ENCODE measurements at places on chromosomes 6 and 20.

DNA sequence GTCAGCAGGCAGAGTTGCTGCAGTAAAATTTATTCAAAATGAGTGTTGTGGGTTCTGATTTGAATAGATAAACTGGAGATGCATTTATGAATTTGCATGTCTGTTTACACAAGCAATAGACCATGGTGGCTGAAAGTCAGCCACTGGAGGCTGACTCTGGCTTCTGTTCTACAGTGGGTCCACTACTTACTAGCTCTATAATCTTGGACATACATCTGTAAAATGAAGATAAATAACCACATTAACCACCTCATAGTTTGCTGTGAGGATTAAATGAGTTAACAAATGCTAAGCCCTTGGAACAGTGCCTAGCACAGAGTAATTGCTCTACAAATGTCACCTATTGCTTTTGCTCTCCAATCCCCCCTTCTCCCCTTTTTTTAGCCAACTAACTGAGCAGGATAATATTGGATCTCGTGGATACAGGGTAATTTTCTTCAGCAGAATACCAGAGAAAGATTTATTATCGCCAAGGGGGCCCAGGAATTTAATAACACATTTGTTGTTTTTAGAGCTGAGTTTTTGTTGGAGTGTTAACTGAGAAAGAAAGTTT is 1.4 kb upstream of the PM20D2 start:
- DNase-seq, result no peak

DNA sequence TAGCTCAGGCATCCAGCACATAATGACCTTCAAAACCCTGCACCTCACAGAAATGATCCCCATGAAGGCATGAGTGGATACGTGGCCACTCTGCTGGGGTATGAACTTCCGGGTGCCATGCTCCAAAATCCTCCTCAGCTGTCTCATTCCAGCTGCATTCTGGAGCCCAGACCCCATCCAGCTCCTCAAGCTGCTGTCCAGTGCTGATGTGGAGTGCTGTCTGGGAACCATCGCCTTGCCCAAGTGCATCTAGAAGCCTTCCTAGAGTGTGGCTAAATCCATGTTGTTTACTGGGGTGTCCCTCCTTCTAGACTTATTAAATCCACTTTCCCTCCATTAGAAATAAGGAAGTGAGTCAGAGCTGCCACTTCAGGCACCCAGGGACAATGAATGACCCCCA is 130.8 kb upstream of the PTPRT start:
- no peak for DNase-seq

DNA sequence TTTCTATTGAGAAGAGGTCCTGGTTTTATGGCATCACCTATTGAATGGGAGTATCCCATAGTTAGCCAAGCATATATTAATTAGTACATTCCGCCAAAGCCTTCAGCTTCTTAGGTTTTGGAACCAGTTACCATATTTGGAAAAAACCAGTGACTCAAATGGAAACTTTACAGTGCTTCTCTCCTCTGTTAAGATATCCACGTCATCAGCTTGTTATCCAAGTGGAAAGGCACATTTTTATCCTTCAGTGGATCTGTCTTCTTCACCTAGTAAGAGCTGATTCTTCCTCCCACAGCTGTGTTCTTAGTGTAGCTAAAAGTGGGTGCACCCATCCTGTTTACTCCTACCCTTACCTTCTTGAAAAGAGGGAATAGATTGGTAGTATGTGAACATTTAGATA is 34.5 kb downstream of the TPD52L1 start:
- no peak for DNase-seq

- DNase-seq, result no peak
Observed at GRCh38 chr6:28824793-28825731, 98.7 kb downstream of the TRIM27 start.

GRCh38 chr20:4656491-4656890 is 65.2 kb upstream of the PRND start:
- DNase-seq, result no peak

DNA sequence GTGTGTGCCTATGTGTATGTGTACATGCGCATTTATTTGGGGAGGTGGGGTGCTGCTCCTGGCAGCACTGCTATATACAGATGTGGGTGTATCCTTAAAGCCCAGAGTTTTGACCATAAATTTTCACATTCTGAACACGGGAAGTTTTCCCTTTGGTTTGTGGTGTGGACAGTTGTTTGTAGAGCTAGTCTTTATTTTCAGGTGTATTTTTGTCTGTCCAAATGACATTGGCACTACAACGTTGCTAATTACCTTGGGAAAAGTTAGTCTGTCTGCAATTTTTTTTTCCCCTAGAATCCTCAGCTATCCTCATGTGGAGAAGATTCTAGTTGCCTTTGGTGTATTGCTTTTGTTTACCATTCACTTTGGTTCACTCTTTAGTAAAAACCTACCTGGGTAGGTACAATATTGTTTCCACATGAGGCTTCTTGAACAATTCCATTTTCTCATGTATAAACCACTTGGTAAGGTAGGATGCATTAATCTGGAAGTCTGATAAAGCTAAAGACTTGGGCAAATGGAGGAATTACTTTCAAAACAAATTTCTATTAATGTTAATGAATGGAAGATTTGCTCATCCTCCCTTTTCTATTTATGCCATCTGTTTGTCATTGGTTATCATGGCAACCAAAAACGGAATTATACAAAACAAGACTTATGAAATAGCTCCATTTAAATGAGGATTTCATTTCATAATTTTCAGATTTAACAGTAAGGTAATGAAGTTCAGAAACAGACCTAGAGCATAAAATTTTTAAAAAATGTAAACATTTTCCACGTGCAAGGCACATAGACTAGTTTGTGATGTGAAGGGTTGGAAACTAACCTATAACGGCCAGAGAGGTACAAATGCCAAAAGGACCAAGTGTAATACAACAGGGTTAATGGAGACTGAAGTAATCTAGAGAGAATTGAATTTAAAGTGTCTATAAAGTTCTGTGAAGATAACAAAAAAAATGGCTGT is 3.9 kb downstream of the CCN2 start:
- no peak for DNase-seq

DNA sequence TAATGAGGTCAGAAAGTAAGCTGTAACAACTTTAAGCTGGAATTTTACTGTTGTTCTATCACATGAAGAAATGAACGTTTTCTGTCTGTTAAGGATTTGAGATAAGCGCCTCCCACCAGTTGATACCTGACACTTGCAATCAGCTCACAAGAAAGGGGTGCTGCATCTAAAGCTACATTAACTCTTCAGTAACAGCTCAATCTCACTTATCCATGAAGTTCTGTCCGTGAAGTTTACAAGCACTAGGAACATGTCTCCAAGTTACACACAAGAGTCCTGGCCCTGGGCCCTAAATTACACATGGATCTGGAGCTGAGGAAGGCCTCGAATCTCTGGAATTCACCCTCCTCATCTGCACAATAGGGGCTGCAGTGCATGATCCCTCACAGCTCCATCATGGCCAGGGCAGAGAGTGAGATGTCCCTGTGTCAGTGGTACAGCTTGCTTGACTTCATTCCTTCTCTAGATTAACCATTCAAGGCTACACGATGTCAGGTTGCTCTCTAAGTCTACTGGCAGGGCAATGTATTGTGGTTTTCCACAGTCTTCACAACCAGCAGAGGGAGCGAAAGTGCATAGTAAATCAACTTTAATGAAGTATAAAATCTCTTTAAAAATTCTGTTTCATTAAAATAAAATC is 182.4 kb upstream of the MCHR2 start:
- DNase-seq, result no peak

DNA sequence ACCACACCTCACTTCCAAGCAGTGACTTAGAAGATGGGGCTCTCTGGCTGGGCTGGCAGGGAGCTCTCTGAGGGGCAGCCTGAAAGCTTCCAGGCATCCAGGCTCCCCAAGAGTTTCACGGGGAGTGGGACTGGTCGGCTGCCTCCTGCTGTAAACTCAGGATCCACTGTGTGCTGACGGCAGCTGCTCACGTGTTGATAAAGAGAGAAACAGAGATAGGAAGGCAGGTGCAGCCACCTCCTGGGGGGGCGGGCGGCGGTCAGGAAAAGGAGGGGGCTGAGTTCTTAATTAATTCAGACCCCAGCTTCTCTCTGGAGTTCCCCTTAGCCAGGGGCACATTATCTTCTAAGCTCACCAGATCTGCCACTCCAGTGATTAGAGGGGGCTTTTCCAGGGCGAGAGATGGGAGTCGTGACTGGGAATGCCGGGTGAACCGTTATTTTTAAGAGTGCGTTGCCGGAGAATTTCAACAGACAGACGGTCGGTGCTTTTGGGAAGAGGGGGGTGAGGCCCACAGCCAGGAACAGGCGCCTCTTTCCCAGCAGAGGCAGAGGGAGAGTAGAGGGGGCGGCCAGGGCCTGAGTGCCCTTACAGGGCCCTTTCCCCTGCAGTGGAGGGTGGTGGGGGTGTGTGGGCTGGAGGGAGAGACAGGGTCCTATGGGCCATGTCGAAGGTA is 70.9 kb downstream of the CD40 start:
- DNase-seq, result no peak

DNA sequence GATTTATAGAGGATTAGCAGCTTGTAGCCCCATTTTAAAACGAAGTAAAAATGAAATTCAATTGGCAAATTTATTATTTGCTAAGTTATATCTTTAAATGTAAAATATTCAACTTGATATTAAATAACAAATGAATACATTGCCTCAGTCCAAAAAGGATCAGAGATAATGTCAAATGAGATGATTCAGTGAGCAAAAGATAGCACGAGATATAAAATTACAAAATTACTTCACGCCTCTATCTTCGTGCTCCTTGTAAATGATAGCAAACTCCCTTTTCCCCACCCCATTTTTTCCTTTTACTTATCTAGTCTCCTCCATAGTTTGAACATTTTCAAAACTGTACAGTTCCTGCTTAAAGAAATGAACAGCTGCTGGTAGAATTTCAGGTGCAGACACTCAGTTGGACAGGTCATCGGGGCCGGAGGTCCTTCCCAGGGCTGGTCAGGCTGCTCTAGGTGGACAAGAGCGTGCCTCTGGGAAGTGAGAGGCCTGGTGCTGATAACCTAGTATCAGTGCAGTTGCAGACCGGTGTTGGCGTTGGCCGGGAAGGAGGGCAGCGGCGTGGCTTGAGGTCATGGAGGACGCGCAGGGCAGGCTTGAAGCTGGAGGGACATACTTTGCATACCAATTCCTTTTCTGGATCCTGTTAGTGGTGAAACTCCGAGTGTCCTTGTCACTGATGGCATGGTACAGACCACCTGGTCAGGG is 83.9 kb downstream of the CDC5L start:
- DNase-seq, result no peak

- DNase-seq, result no peak
Observed at GRCh38 chr20:44291754-44292153, 19.2 kb downstream of the FITM2 start.

GRCh38 chr20:63011798-63012197 is 5.0 kb upstream of the BHLHE23 start:
- DNase-seq, result no peak

DNA sequence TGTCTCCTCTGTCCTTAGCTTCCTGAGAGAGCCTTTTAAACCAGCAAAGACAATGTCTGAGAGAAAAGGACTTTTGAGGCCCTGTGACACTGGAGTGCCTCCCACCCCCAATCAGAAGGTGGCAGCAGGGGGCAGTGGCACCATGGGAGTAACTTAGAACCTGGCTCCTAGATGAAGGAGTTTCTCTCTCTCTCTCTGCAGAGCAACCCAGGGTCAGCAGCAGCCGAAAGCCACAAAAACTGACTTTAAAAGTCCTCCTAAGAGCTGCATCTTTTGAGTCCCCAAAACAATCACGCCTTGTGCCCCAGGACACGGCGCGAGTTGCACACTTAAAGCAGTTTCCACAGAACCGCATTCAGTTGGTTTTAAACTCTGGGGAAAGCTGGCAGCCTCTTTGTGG is 5.3 kb upstream of the TCP11 start:
- DNase-seq, result peak; percentile 72

GRCh38 chr6:44237813-44238433 is 9.0 kb upstream of the HSP90AB1 start:
- peak; percentile 87 for DNase-seq

GRCh38 chr6:20569000-20569610 is 34.8 kb downstream of the CDKAL1 start:
- no peak for DNase-seq

DNA sequence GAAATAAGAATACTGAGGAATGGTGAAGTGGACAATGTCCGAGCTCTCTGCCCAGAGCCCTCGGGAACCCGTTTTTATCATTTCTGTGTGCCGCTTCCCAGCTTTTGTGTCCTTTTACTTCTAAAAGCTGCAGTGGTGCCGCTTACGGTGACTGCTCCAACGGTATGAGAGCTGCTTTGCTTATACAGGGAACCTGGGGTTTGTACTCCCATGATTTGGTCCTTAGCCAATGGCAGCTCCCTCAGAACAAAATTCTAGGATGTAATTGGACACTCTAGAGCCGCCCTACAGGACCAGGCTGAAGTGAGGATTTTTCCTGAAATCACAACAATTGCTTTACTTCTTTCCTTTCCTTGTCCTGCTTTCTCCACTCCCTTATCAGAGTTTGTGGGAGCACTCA is 24.2 kb upstream of the PCSK2 start:
- DNase-seq, result no peak
